Right ventricle myocardium superior (tissue), 1 donor: ENCODE measurements at places on chromosomes 3 and 15. TPM values are rescaled to one million over a fixed set of nuclear protein-coding genes. Genes with fewer than 3 reads are reported as not detected.

TEX9 gene
- 0.32 TPM for total RNA-seq

KLHL6 gene
- total RNA-seq: 0.65 TPM

PODXL2 gene
- 0.94 TPM for total RNA-seq

SPTSSB gene
- total RNA-seq: not detected

ZBTB38 gene
- total RNA-seq: 89.6 TPM

NR2E3 gene
- 0.70 TPM for total RNA-seq

TRIM42 gene
- not detected for total RNA-seq

ACTRT3 gene
- 0.59 TPM for total RNA-seq

PLCH1 gene
- total RNA-seq: 1.3 TPM

SCG5 gene
- total RNA-seq: not detected

ALPK3 gene
- 114 TPM for total RNA-seq

PFN2 gene
- 61.3 TPM for total RNA-seq

GOLGA6L4 gene
- 1.0 TPM for total RNA-seq

ATOSA gene
- total RNA-seq: 20.4 TPM

HCLS1 gene
- 9.6 TPM for total RNA-seq

ENTPD3 gene
- 0.30 TPM for total RNA-seq

GTPBP8 gene
- 28.4 TPM for total RNA-seq

KIF23 gene
- 0.70 TPM for total RNA-seq

ARHGEF26 gene
- 0.97 TPM for total RNA-seq

ROBO2 gene
- 0.11 TPM for total RNA-seq

TM4SF18 gene
- total RNA-seq: 13.2 TPM

ANO10 gene
- total RNA-seq: 9.9 TPM

CSPG5 gene
- 0.22 TPM for total RNA-seq

SLC51B gene
- total RNA-seq: not detected

NOX5 gene
- total RNA-seq: not detected

CLPX gene
- total RNA-seq: 51.5 TPM

ACSBG1 gene
- 0.38 TPM for total RNA-seq

CLSTN2 gene
- 7.8 TPM for total RNA-seq

CEMIP gene
- total RNA-seq: not detected

CD200 gene
- total RNA-seq: 0.91 TPM

TGM4 gene
- total RNA-seq: not detected

PLSCR2 gene
- total RNA-seq: not detected

HTR3E gene
- total RNA-seq: not detected

BUB1B gene
- total RNA-seq: 1.3 TPM

WDR93 gene
- total RNA-seq: 0.11 TPM

DUOXA2 gene
- total RNA-seq: not detected

CCRL2 gene
- 1.1 TPM for total RNA-seq

RPL32 gene
- 868 TPM for total RNA-seq

PLS1 gene
- total RNA-seq: 1.9 TPM

TUSC2 gene
- total RNA-seq: 28.2 TPM
